ENCODE measurements at places on chromosomes 13 and 19.

GRCh38 chr13:37074703-37075102 lies 15.2 kb upstream of the SUPT20H start:
- DNase-seq: no peak

- peak; percentile 23 for DNase-seq
These were observed 42.4 kb upstream of the WDFY2 start for GRCh38 chr13:51541809-51542258.

DNA sequence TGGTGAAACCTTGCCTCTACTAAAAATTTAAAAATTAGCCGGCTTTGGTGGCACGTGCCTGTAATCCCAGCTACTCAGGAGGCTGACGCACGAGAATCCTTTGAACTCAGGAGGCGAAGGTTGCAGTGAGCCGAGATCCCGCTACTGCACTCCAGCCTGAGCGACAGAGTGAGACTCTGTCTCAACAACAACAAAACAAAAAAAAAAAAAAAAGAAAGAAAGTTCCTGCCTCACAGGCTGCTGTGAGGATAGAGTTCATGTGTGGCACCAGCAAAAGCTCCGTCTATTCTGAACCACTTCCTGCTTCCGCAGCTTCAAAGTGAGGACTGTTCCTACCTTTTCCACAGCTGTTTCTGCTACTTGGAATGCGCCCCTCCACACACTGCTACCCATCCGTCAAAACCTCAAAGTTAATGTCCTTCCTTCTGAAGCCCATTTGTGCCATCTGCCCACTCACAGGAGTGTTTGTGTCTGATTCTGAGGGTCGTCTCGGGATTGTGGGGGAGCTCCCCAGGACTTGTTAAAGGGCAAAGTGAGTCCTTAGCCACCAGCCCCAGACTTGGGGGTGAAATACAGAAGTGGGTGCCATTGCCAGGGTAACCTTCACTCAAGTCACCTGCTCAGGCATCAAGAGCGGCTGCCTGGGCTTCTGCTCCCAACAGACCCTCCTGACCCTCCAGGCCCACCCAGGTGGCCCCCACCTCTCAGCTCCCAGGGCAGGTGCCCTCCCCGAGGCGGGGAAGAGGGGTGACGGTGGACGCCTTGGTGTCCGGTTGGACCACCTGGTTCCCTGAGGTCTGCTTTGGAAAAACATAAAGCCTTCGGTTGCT lies 2.9 kb downstream of the MFSD12 start:
- DNase-seq: no peak

DNA sequence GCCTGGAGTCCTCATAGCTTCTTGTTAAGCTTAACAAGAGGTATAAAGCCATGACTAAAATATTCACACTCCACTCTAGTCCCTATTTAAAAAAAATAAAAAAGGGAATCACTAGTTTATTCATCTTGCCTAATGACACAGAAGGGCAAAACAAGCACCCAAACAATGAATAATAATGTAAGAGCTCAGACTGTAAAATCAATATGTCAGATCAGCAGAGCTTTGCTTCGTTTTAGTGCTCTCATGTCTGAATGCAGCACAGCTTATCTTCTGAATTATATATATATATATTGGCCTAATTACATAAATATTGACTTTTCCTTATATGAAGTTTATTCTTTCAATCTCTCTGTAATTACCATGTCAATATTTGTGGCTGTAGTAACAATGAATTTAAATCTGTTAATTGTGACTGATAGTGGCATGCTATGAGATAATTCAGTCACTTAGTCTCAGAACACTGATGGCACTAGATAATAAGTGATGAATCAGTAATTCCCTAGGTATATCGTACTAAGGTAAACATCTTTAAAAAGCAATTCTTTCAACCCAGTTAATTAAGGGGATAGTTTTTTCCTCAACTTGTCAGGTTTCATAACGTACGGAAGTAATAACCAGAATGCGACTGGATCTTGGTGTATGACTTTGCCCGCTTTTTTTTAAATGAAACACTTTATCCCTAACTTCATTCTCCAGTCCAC lies 361.9 kb upstream of the GPC6 start:
- DNase-seq: no peak

DNA sequence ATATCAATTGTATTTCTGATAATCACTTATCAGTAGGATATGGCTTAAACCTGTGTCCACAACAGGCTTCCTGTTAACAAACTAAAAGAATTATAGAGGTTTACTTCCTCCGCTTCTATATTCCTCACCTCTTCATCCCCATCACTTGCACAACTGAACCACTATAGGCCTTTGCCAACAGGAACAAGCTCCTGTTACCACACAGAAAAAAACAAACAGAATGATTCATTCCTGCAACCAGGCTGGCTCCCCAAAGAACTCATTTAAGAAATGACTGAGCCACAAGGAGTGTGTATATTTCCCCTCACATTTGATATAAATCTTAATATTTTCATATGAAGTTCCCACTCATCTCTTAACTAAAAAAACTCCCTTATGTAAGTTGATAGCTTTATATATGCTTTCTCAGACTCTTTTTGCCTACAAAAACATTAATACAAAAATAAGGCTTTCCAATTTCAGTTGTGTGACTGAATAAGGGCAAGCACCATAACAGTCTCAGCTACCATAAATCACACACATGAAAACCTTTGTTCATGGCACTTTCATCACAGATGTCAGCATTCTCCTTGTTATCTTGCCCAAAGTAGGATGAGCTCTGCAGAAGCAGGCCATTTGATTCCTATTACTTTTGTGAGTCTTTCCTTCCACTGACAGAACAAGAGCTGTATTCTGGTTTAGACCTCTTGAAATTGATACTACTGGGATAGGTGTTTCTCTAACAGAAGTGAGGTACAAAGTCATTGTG lies 366.8 kb downstream of the SLITRK1 start:
- no peak for DNase-seq

DNA sequence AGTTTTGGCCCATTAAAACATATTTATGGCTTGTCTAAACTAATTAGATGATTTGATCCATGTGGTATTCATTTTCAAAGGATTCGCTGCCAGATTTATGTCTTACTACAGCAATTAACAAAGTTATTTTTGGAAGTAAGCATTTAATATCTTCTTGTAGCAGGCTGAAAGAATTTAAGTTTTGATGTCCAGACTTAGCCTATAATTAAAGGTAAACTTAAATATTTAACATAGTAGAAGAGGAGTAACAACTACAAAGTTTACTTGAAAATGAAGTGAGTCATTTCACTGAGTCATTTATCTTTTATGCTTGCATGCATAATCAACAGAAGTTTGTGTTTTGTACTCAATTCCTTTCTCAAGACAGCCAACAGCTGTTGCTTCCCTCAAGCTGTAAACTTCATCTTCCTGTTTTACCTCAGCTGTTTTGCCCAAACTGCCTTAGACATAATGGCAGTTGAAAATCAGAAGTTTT lies 58.1 kb downstream of the EDNRB start:
- no peak for DNase-seq

- DNase-seq: peak; percentile 94
These were observed 436 bp upstream of the BBC3 start for GRCh38 chr19:47231215-47232054.

- DNase-seq: no peak
These were observed 88.7 kb downstream of the RNASEH2B start for GRCh38 chr13:50998326-50998725.

GRCh38 chr19:16585094-16585801 lies 13.0 kb upstream of the SLC35E1 start:
- no peak for DNase-seq

- DNase-seq: no peak
These were observed 105.5 kb downstream of the KDM4B start for GRCh38 chr19:5074407-5074806.

GRCh38 chr19:54369082-54369687 lies 4.5 kb upstream of the LAIR1 start:
- DNase-seq: no peak

DNA sequence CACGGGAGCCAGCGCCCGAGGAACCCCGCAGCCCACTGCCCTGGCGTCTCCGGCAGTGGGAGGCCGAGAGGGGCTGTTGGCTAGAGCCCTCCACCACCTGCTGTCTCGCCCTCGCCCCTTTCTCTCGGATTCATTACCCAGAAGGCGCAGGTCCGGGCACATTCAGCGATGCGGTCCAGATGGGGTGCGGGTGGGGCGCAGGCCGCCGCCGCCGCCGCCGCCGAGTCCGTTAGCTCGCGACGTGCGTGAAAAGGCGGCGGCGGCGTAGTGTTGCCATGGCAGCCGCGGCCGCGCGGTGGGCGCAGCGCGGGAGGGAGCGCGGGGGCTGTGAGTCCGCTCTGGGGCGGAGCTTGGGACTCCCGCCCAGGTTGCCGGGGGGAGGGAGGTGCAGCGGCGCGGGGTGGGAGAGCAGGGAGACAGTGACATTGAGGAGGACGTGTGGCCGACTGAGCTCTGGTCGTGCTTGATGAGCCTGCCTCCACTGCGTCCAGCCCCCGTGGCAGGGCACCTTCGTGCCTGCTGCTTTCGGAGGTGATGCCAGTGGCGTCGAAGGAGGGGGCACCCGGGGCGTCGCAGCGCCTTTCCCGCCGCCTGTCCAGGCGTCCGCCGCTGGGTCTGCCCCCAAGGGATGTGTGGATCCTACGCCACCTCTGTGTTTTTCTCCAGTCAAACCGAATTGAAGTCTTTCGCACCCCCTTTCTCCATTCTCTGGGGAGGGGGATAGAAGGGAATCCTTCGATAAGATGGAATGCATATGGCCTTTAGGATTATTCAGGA lies at the start of gene KATNAL1:
Gene KATNAL1, minus strand, starts transcription at position 358 of the 777 bp plus-strand sequence. CDS start 23,774 bp downstream, outside the sequence.
- DNase-seq: peak; percentile 92

GRCh38 chr19:3548606-3549005 lies 8.8 kb downstream of the MFSD12 start:
- no peak for DNase-seq

DNA sequence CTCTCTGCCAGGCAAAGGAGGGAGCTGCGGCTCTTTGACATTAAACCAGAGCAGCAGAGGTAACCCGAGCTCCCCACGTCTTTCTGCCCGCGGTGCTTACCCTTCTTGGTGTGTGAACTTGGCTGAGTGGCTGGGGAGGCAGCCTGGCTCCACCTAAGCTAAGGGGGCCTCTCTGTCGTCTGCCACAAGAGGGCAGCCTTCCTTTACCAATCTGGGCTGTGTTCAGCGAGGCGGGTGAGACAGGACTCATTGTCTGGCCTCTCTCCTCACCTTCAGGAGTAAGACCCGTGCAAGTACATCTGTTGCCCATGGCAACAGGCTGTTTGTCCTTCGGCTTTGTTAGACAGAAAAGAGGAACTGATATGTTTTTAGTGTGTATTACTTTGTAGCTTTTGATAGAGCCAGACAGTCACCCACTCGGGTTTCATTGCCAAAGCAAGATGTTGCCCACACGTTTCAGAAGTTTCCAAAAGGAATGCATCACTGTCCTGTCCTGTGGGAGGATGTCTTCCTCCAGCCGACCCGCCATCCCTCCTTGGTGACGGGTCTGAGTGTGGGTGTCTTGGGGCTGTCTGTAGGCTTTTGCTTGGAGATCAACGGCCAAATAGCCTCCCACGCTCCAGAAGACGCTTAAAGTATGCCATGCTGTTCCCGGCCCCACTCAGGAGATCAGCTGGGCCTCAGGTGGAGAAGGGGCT lies 4.6 kb downstream of the POP4 start:
- DNase-seq: peak; percentile 81

DNA sequence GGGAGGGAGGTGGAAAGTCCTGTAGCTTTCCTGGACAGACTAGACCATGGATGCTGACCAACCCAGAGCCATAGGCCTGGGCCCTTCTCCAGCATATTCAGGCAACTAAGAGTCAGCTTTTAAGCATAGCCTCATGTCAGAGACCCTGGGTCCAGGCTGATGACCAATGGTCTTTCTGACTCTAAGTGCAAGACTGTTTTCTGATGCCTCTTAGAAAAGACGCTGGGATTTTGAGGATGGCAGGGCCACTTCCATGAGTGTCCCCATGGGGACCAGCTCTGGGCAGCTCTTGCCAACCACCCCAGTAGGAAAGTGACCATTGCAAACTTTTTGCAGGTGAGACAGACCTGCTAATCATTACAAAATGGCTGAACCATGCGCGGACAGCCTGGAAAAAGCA lies 135.6 kb upstream of the KL start:
- no peak for DNase-seq

DNA sequence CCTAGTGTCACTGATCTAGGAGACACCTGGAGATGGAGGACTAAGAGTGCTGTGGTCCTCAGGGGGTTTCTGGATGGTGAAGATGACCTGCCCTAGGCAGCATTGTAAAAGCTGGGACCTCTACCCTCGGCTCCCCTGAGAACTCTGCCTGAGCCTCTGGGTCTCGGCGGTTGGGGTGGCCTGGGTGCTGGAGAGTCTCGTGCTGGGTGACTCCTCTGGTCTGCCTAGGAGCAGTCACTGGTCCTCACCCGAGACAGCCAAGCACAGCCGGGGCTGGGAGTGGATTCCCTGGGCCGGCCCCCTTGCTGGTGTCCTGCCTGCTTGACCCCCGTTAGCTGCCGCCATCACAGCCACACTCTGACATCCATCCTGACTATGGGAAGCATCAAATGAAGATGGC lies 6.7 kb downstream of the KCTD15 start:
- DNase-seq: no peak

DNA sequence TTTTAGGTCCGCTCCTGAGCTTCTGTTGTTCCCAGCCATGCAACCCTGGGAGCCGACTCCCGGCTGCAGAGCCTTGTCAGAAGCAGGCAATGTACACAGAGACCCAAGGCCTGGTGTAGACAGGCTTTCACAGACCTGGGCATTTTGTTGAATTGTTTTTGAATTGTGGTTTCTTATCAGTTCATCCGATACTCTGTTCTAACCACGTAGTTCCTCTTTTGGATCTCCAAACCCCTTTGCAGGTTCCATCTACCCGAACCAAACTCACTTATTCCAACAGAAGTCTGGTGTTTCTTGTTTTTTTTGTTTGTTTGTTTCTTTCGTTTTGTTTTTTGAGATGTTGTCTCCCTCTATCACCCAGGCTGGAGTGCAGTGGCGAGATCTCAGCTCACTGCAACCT lies 6.3 kb upstream of the NLRP2 start:
- DNase-seq: no peak

DNA sequence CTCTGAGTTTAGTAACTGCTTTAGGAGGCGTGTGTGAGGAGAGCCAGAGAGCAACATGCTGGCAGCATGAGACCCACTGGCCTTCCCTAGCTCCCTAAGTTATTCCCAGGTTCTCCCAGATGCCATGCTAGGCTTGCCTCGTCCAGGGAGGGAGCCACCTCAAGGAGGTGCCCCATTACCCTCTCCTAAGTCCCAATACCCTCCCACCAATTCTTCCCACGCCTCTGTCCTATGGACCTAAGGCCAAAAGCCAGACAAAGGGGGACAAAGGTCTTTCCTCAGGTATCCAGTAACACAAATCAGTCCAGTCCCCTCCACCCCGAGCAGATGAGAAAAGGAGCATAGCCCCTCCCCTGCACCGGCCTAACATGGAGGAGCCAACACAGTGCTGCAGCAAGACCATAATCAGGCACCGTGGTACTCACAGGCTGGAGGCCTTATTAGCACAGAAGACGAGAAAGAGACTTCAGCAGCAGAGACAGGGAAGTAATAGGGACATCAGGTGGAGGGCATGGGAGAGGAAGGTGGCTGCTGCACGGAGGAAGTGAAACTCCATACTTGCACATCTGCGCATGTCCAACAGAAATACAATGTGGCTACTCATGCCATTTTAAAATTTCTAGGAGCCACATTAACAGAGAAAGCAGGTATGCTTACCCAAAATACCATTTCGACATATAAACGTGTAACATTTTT lies 46.3 kb downstream of the BRD4 start:
- DNase-seq: no peak

All from BE2C (cell line).